ENCODE measurements at places on chromosomes 3 and 15. TPM values are rescaled to one million over a fixed set of nuclear protein-coding genes. Genes with fewer than 3 reads are reported as not detected.

The TMCO5A gene
- not detected for total RNA-seq

The CPNE4 gene
- total RNA-seq = not detected

The DRD3 gene
- total RNA-seq = not detected

The BTBD1 gene
- total RNA-seq = 56.9 TPM

The CACNA2D2 gene
- total RNA-seq = not detected

The THAP10 gene
- 1.5 TPM for total RNA-seq

The MAP6D1 gene
- 4.3 TPM for total RNA-seq

The TNFSF10 gene
- total RNA-seq = not detected

The STRIT1 gene
- not detected for total RNA-seq

The CCR8 gene
- not detected for total RNA-seq

The SKIC8 gene
- 115 TPM for total RNA-seq

The A4GNT gene
- total RNA-seq = not detected

The MAPK6 gene
- 50.6 TPM for total RNA-seq

All from placental epithelial cell (primary cell).